ENCODE measurements at places on chromosomes 2 and 18.

GRCh38 chr2:63514781-63515180 lies 73.5 kb downstream of the WDPCP start:
- no peak for DNase-seq

- no peak for DNase-seq
Measured at GRCh38 chr18:63917817-63918216, 10.1 kb downstream of the SERPINB10 start.

DNA sequence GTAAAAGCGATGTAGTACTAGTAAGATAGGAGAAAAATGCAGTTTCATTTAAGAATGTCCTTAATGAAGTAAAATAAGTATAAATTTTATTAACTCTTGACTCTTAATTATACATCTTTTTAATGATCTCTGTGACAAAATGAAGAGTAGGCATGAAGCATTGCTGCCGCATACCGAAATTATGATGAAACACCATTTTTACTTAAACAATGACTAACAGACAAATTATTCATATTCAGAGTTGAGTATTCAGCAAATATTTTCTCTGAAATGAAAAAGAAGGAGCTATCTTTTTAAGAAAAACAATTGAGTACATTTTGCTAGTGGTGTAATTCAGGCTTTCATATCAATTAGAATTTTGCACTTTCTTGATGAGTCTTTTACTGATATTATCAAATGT lies 150.6 kb upstream of the DOCK10 start:
- no peak for DNase-seq

DNA sequence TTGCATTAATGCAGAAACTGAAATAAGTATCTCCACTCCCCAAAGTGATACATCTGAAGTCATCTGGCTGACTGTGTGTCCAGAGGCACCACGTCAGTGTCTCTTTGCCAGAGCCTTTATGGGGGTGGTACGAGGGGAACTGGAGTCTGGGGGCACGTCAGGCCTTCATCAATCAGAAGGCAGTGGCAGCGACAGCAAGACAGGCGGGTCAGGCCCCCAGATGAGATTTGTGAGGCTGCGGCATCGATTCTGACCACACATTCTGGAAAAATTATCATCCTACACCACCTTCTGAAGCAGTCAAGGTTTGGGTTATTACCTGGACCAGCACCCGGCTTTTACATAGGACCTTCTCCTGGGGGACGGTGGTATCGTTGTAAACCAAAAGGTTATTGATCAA lies 223.6 kb downstream of the GBX2 start:
- DNase-seq: no peak

DNA sequence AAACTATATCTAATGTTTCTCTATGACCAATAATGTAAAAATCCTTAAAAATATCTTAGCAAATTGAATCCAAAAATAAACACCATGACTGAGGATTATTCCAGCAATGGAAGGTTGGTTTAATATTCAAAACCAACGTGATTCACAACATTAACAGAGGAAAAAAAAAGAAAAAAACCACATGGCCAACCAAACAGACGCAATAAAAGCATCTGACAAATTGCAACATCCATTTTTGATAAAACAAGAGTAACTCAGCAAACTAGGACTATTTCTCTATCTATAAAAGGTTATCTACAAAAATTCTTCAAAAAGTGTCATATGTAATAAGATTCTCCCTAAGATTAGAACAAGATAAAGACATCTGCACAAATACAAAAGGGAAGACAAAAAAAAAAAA lies 28.9 kb downstream of the PPP3R1 start:
- DNase-seq: no peak

DNA sequence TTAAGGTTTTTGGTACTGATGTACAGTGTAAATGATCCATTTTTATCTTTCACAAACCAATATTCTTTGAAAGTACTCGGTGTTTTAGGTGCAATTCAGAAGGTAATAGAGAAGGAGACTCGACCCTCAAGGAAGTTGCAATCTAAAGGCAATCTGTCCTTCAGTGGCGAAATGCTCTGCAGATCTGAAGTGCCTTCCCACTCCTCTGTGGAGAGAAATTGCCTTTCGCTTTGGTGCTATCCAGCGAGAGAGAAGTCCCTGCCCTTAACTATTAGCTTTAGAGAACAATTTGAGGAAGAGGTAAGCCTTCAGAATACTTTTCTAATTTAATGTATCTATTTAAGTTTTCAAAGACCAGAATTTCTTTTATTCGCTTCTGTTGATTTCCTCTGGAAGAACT lies 371.8 kb upstream of the FANCL start:
- DNase-seq: peak; percentile 64

DNA sequence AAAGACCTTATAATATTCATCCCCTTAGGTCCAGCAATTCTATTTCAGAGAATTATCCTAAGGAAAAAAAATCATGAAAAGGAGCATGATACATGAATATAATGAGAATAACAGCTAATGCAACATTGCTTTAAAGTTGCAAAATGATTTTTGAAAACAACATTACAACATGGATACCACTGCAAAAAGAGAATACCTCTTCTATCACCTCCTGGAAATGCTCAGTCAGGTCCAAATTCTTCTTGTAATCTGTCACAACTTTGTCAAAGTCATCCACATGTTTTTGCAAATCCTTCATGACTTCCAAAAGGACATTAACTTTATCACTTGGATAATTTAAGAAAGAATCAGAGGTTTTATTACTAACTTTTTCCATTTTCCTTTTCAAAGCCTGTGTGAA lies 47.9 kb upstream of the TTN start:
- no peak for DNase-seq

GRCh38 chr2:25481381-25482300 lies 139.9 kb upstream of the DNMT3A start:
- no peak for DNase-seq

DNA sequence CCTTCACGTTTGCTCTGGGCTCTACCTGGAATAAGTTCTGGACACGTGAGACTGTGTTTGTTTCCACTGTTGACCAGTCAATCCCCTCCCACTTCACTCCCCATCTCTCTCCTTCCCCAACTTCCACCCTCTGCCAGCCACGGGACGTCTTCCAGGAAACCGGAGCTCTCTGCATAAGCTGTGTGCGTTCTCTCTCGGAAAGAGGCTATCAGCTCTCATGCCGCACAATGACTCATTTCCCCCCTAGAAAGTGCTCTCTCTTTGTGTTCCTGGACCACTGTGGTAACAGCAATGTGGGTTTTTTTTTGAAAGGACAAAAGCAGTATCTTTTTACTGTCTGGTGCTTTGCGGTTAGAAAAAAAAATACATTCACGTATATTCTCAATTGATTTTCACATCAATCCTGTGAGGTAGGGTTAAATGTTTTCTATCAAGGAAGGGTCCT lies 10.2 kb downstream of the PROKR1 start:
- peak; percentile 61 for DNase-seq

GRCh38 chr18:22057908-22058527 lies 111.4 kb upstream of the GATA6 start:
- no peak for DNase-seq
